ENCODE measurements at places on chromosomes 12 and 14.

- DNase-seq = peak; percentile 63
Observed at GRCh38 chr12:123532808-123533649, 490 bp downstream of the RILPL1 start.

DNA sequence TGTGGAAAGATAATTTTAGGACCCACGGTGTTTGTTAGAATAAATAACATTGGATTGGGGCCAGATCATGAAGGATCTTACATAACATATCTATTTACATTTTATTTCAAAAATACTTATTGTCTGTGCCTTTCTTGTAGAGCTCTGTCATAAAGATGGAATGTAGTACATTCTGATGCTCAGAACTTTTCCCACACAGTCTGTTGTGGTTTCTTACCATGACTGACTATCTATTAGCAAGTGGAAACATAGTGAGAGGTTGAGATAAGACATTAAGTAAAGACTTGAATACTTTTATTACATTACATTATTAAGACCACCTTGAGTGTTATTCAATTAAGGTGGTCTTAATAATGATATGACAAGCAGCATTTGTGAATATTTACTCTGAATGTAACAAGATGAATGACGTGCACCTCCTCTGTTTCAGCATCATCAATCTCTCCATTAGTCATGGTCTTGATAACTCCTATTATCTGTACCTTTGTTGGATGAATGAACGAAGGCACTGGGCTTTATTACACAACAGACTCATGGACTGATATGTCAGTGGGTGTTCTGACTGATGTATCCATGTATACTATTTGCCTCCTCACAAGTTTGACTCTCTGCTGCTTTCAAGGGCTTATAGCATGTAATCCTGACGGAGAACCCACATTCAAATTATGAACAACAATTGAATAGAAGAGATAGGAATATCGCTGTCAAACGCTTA is 883.0 kb upstream of the FLRT2 start:
- DNase-seq = no peak

- DNase-seq = no peak
Observed at GRCh38 chr14:51604073-51604472, 47.6 kb upstream of the FRMD6 start.

- DNase-seq = no peak
Observed at GRCh38 chr14:90620568-90621077, 195.6 kb downstream of the TTC7B start.

DNA sequence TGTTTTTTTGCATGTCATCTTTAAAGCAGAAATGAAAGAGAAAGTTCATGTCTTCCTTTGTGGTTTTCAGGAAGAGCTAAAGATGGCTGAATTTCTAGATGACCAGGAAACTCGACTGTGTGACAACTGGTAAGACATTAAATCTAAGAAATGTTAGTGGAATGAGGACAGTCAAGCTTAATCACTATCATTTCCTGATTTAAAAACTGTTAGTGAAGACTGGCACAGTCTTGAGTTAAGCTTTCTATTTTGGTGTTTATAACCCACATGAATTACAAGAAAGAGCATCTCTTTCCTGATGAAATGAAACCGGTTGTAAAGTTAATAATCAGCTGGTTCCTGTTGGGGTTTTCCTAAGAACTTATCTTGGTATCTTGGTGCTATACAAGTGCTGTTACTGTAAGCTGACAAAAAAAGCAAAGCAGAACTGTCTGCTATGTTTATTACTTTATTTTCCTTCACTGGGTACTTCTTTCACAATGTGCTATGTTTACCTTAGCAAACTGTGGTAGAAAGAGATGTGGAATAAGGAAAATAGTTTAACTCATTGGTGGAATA is 5.2 kb downstream of the TRAFD1 start:
- DNase-seq = no peak

DNA sequence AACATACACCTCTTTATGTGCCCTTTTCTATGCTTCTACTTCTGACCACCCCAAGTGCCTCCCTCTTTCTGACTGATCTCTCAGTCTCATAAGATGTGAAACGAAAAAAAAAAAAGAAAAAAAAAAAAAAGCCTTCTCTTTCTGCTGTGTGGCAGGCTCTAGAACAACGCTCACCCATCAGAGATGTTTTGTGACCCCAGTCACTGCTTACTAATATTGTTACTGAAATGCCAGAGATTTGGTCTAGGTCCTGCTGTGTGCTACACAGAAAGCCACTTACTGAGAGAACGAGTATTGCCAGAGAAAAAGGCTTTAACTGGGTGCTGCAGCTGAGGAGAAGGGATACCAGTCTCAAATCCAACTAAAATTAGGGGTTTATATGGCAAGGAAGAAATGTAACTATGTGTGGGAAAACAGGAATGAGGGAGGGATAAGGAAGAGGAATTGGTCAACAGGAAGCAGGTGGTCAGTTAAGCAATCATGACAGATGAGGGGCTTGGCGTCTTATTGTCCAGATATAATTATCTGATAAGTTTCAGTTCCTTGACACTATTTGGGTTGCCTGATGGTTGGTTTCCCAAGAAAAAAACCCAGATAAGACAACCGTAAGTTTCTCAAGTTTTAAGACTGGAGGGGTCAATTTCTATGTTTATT is 149.0 kb downstream of the NAV3 start:
- no peak for DNase-seq

GRCh38 chr12:130351326-130351725 is 13.6 kb downstream of the PIWIL1 start:
- no peak for DNase-seq

- DNase-seq = no peak
Observed at GRCh38 chr12:99911081-99911480, 73.7 kb downstream of the ANKS1B start.

- DNase-seq = no peak
Observed at GRCh38 chr12:13227191-13227590, 30.7 kb downstream of the EMP1 start.

- no peak for DNase-seq
Observed at GRCh38 chr12:79634957-79635471, 55.8 kb downstream of the PAWR start.
